Panc1 (cell line): ENCODE measurements at places on chromosomes 7 and 10. TPM values are rescaled to one million over a fixed set of nuclear protein-coding genes. Genes with fewer than 3 reads are reported as not detected.
A peak's percentile ranks its signal among the peaks of the same experiment; 100 is the strongest.

The MSMB gene
- not detected for total RNA-seq

The ADARB2 gene
- total RNA-seq, result 0.31 TPM

The PLPP4 gene
- total RNA-seq, result 0.18 TPM

The TAS2R3 gene
- 0.49 TPM for total RNA-seq

The ZP3 gene
- 23.3 TPM for total RNA-seq

The GALNT17 gene
- not detected for total RNA-seq

The MMP21 gene
- total RNA-seq, result not detected

The PLCE1 gene
- total RNA-seq, result 39.7 TPM

The HOGA1 gene
- total RNA-seq, result 0.08 TPM

The PIP gene
- not detected for total RNA-seq

The SCART1 gene
- 0.57 TPM for total RNA-seq

The AS3MT gene
- total RNA-seq, result 4.0 TPM

The NUDCD3 gene
- 117 TPM for total RNA-seq

The VWC2 gene
- total RNA-seq, result not detected

DNA sequence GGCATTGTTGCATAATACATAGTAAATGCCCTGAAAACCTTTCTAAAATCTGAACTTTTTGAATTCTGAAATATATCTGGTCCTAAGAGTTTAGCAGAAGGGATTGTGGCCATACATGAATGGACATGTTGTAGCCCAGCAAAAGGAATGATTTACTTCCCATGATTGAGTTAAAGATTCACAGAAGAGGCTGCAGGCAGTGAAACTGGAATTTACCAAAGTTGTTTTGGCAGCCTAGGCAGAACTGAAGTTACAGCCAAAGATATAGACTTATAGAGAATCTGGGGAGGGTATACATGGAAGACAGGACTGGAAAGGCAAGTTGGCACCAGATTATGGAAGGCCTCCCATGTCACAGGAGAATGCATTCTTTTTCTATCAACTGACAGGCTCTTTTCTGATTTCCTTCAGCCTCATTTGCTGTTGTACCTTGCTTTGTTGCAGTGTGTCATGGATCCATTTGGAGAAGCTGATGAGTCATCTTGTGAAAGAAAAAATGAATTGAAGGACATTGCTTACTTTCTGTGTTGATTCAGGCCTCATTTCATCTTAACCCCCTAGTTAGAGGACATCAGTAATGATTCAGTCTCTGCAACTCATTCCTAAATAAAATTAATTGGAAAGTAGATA is 356.2 kb upstream of the LRGUK start:
- no peaks in the 10 kb centered on the region for H3K27me3 ChIP-seq
- no peaks in the 10 kb centered on the region for H3K4me1 ChIP-seq
- no peak overlapping the region for H3K27ac ChIP-seq
- no peaks in the 10 kb centered on the region for H3K36me3 ChIP-seq
- H3K4me3 ChIP-seq, result no peak overlapping the region
- DNase-seq, result no peak

- H3K27me3 ChIP-seq, result no peaks in the 10 kb centered on the region; the same call in 1 of the 2 replicates
- no peak overlapping the region for H3K4me3 ChIP-seq
- no peak overlapping the region for H3K27ac ChIP-seq
- H3K4me1 ChIP-seq, result no peaks in the 10 kb centered on the region
- DNase-seq, result no peak
Observed at GRCh38 chr10:122495406-122496340, 34.3 kb downstream of the HTRA1 start.

- no peaks in the 10 kb centered on the region for H3K36me3 ChIP-seq
- no peak for DNase-seq
- no peak overlapping the region for H3K27ac ChIP-seq
- no peaks in the 10 kb centered on the region for H3K27me3 ChIP-seq
- H3K4me3 ChIP-seq, result no peak overlapping the region
Observed at GRCh38 chr10:23918839-23919238, 290.1 kb upstream of the KIAA1217 start.

GRCh38 chr10:7300384-7300971 is 110.4 kb downstream of the SFMBT2 start:
- H3K36me3 ChIP-seq, result no peaks in the 10 kb centered on the region
- no peaks in the 10 kb centered on the region for H3K4me1 ChIP-seq

DNA sequence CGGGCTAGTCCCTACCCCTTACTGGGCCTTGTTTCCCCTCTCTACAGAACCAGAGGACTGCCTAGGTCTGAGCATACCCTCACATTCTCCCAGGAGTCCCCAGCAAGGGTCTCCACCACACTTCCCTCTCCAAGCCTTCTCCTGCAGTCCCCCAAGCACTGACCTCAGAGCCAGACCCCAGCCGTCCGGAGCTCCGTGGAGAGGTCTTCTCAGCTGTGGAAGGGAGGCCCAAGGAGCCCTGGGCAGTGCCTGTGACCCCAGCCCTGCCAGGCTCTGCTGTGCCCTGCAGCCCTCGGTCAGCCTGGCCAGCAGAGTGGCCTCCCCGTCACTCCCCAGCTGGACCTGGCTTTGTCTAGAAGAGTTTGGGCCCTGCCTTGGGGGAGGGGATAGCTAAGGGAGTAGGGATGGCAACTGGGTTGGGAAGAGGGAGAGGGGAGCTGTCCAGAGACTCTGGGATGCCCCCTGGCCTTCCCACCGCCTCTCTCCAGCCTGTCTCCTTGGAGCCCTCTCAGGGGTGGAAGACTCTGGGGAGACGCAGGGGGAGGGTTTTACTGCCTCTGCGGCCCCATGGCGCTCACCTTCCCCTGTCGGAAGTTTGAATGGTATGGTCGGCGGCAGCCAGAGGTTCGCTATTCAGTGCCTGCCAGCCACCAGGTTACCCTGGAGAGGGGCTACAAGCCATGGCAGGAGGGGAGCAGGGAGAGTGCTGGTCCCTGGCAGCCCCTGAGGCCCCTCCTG is at the start of gene C10orf105:
Gene C10orf105, minus strand, starts transcription at position 315 of the 738 bp plus-strand sequence. CDS start 3,441 bp downstream, outside the sequence.
- no peaks in the 10 kb centered on the region for H3K4me1 ChIP-seq
- no peak within 1 kb of the TSS; the same call in 1 of the 2 replicates for H3K27ac ChIP-seq
- no peaks in the 10 kb centered on the region for H3K36me3 ChIP-seq
- no peak within 1 kb of the TSS for H3K4me3 ChIP-seq
- no peak for DNase-seq

GRCh38 chr7:91021956-91022355 is 242.3 kb upstream of the FZD1 start:
- H3K4me3 ChIP-seq, result no peak overlapping the region
- H3K27me3 ChIP-seq, result no peaks in the 10 kb centered on the region
- no peaks in the 10 kb centered on the region for H3K36me3 ChIP-seq
- H3K27ac ChIP-seq, result no peak overlapping the region
- H3K4me1 ChIP-seq, result no peaks in the 10 kb centered on the region

GRCh38 chr10:117736655-117737054 is 194.1 kb downstream of the EMX2 start:
- peaks cover 12% of the 10 kb centered on the region for H3K27me3 ChIP-seq
- no peaks in the 10 kb centered on the region for H3K4me1 ChIP-seq
- DNase-seq, result peak; percentile 8
- H3K4me3 ChIP-seq, result no peak overlapping the region

- DNase-seq, result no peak
- no peaks in the 10 kb centered on the region for H3K36me3 ChIP-seq
- H3K27ac ChIP-seq, result no peak overlapping the region
- H3K27me3 ChIP-seq, result no peaks in the 10 kb centered on the region
Observed at GRCh38 chr7:111982804-111983203, 223.4 kb downstream of the DOCK4 start.

GRCh38 chr7:1368682-1369571 is 90.3 kb downstream of the MICALL2 start:
- H3K4me3 ChIP-seq, result peak overlapping the region; percentile 18; the same call in 1 of the 2 replicates
- no peaks in the 10 kb centered on the region for H3K27me3 ChIP-seq
- H3K36me3 ChIP-seq, result no peaks in the 10 kb centered on the region
- H3K4me1 ChIP-seq, result peaks cover 15% of the 10 kb centered on the region

GRCh38 chr10:125533866-125534265 is 149.1 kb downstream of the TEX36 start:
- no peaks in the 10 kb centered on the region for H3K36me3 ChIP-seq
- no peak for DNase-seq
- H3K4me3 ChIP-seq, result no peak overlapping the region

GRCh38 chr7:121519548-121520521 is 123.7 kb upstream of the FAM3C start:
- H3K4me3 ChIP-seq, result no peak overlapping the region
- H3K27ac ChIP-seq, result no peak overlapping the region; the same call in 1 of the 2 replicates
- DNase-seq, result no peak
- no peaks in the 10 kb centered on the region for H3K4me1 ChIP-seq

- H3K36me3 ChIP-seq, result peaks cover 3% of the 10 kb centered on the region; the same call in 1 of the 2 replicates
- peaks cover 60% of the 10 kb centered on the region for H3K4me1 ChIP-seq
- peak overlapping the region; percentile 78 for H3K27ac ChIP-seq
- H3K27me3 ChIP-seq, result no peaks in the 10 kb centered on the region
- DNase-seq, result no peak
Observed at GRCh38 chr7:151514461-151515275, 5.0 kb downstream of the RHEB start.

- H3K4me3 ChIP-seq, result no peak overlapping the region
- H3K27ac ChIP-seq, result no peak overlapping the region
- H3K4me1 ChIP-seq, result no peaks in the 10 kb centered on the region
- no peak for DNase-seq
- no peaks in the 10 kb centered on the region for H3K36me3 ChIP-seq
Observed at GRCh38 chr7:15593382-15593781, 31.6 kb upstream of the AGMO start.

- no peaks in the 10 kb centered on the region for H3K36me3 ChIP-seq
- H3K4me3 ChIP-seq, result no peak overlapping the region
- DNase-seq, result no peak
- 0 out of 2 replicates have a peak, but pooled peaks cover 3% of the 10 kb centered on the region for H3K27me3 ChIP-seq
- H3K4me1 ChIP-seq, result no peaks in the 10 kb centered on the region
- no peak overlapping the region for H3K27ac ChIP-seq
Observed at GRCh38 chr7:141430455-141431139, 120.6 kb upstream of the AGK start.

GRCh38 chr7:140475747-140476333 is 3.5 kb downstream of the MKRN1 start:
- no peak overlapping the region for H3K4me3 ChIP-seq
- no peaks in the 10 kb centered on the region for H3K27me3 ChIP-seq
- no peaks in the 10 kb centered on the region; the same call in 1 of the 2 replicates for H3K36me3 ChIP-seq
- no peak overlapping the region for H3K27ac ChIP-seq

GRCh38 chr10:95336702-95337101 is 45.9 kb upstream of the PDLIM1 start:
- no peak overlapping the region for H3K27ac ChIP-seq
- no peak overlapping the region for H3K4me3 ChIP-seq
- peaks cover 3% of the 10 kb centered on the region; the same call in 1 of the 2 replicates for H3K4me1 ChIP-seq

DNA sequence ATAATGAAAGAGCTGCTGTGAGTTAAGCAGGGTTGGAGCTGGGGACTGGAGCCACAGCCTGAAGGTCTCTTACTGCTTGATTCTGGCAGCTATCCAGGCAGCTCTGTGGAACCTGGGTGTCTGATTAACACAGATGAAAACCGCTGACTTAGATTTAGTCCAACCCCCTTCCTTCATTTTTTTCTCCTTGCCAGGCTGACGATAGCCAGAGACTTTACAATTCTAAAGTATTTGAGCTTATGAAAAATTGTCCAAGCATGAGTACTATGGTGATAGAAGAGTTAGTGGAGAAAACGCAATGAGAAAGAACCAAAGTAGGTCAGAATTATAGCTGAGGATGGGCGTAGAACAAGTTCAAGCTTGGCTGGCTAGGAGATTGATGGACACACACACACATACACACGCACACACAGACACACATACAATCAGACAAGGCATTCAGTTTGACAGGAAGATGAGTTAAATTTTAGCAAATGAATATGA is 13.5 kb upstream of the GPR85 start:
- no peaks in the 10 kb centered on the region for H3K36me3 ChIP-seq
- H3K4me3 ChIP-seq, result no peak overlapping the region
- H3K4me1 ChIP-seq, result no peaks in the 10 kb centered on the region
- H3K27me3 ChIP-seq, result no peaks in the 10 kb centered on the region

- no peak overlapping the region for H3K4me3 ChIP-seq
- no peaks in the 10 kb centered on the region for H3K4me1 ChIP-seq
- H3K27ac ChIP-seq, result no peak overlapping the region
- no peaks in the 10 kb centered on the region for H3K27me3 ChIP-seq
- H3K36me3 ChIP-seq, result no peaks in the 10 kb centered on the region
Observed at GRCh38 chr10:118491055-118491454, 104.4 kb downstream of the PRLHR start.

DNA sequence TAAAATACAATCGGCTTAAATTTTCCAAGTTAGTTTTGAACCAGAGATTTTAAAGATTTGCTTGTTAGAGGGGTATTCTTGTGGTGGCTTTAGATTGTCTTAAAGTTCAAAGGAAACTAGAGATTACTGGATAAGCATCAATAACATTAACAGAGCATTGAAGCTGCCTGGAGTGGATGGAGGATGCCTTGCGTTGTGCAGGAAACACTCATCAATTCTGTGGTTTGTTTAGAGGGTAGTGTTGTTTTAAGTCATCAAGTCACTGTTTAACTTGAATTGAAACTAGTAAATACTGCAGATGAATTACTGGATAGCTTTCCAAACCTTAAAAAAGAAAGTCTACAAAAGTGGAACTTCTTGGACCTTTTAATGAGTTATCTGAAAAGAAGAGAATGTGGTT is 218.6 kb downstream of the CELF2 start:
- no peaks in the 10 kb centered on the region for H3K4me1 ChIP-seq
- no peak overlapping the region for H3K4me3 ChIP-seq
- H3K27ac ChIP-seq, result no peak overlapping the region
- H3K27me3 ChIP-seq, result no peaks in the 10 kb centered on the region; the same call in 1 of the 2 replicates
- DNase-seq, result no peak

- H3K27me3 ChIP-seq, result no peaks in the 10 kb centered on the region
- no peaks in the 10 kb centered on the region for H3K4me1 ChIP-seq
- no peak overlapping the region for H3K27ac ChIP-seq
- DNase-seq, result no peak
Observed at GRCh38 chr10:105391670-105392351, 750.7 kb downstream of the SORCS3 start.

DNA sequence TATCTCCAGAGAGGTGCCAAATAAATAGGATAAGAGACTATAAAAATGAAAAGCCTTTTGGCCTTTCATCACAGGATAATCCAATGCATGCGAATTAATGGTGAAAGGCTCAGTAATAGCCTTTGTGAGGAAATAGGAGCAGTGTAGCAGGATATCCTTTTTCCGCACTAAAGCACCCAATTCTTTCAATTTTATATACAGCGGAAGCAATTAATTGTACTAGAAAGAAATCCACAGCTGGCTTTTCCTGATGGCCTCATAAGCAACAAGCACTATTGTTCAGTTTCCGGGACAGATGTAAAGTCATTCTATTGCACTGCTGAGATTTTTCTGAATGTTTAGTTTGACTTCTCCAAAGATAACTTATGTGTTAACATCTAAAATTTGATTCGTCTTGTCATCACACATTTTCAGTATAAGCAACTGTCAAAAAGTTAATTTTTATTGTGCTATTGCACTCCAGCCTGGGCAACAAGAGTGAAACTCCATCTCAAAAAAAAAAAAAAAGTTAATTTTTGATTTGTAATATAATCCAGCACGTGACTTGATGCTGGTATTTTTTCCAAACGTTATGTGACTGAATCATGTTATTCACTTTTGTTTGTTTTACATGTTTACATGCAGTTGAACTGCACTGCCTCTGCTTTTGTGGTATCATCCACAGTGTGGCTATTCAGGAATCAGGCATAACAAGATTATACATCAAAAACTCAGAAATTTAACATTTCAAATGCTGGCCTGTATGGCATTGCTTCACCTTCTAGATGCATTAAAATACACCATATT is 8.4 kb upstream of the BMPR1A start:
- H3K27ac ChIP-seq, result no peak overlapping the region
- H3K4me1 ChIP-seq, result no peaks in the 10 kb centered on the region; the same call in 1 of the 2 replicates
- H3K27me3 ChIP-seq, result no peaks in the 10 kb centered on the region
- DNase-seq, result no peak

GRCh38 chr7:47422611-47423010 is 159.3 kb downstream of the TNS3 start:
- H3K27ac ChIP-seq, result no peak overlapping the region
- peaks cover 83% of the 10 kb centered on the region for H3K36me3 ChIP-seq
- H3K27me3 ChIP-seq, result no peaks in the 10 kb centered on the region
- H3K4me1 ChIP-seq, result peaks cover 15% of the 10 kb centered on the region
- H3K4me3 ChIP-seq, result no peak overlapping the region
